ENCODE measurements at places on chromosomes 2 and 18.

GRCh38 chr2:226154610-226155009, 645.0 kb downstream of the IRS1 start:
- DNase-seq: no peak

- DNase-seq: no peak
These were observed 43.9 kb downstream of the NCKAP1 start for GRCh38 chr2:182994228-182994912.

GRCh38 chr18:59988098-59988706, 88.4 kb downstream of the PMAIP1 start:
- DNase-seq: peak; percentile 45

- peak; percentile 36 for DNase-seq
These were observed at the start of gene CRIM1 for GRCh38 chr2:36355151-36355889. CRIM1 (plus strand) TSS chr2:36355778; CDS start chr2:36356293, 515 bp downstream.

Measured in stimulated activated CD4-positive, alpha-beta T cell treated with anti-CD3 and anti-CD28 coated beads, Interleukin-12 subunit alpha, Interleukin-12 subunit beta, amount 100 ng/mL, for 24 hours (primary cell).